ENCODE measurements at places on chromosomes 1 and 21.

DNA sequence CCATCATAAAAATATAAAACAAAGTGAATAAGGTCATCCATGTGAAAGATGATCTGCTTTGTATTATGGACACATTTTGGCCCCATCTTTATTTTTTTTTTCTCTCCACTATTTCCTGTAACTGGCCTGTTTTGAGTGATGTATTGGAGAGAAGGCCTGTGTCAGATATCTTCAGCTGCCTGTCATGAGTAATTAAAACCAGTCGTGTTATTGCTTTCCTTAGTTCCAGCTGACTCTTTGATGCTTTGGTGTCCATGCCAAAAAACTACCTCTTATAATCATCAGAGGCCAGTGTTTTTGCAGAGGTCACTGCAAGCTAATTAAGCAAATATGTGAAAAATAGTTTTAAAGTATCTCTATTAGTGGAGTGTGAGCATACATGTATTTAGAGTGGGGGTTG lies 29.7 kb downstream of the NTMT2 start:
- DNase-seq = no peak

GRCh38 chr1:12251442-12251841 lies 21.6 kb downstream of the VPS13D start:
- no peak for DNase-seq

GRCh38 chr1:6464915-6465314 lies 1.1 kb downstream of the TNFRSF25 start:
- no peak for DNase-seq

DNA sequence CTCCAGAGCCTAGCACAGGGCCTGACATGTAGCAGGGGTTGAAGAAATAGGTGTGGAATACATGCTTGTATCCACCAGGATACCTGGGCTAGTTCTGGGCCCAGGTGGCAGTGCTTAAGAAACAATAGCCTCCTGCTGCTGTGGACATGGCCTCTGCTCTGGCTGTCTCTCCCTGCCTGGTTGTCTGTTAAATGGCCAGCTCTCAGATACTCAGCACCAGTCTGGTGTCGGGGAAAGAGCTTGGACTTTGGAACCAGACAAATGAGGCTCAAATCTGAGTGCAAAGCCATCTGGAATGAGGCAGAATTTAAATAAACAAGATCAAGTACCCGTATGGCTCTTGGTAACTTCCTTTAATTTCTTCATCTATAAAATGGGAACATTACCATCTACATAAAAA lies 31.5 kb downstream of the SESN2 start:
- DNase-seq = no peak

DNA sequence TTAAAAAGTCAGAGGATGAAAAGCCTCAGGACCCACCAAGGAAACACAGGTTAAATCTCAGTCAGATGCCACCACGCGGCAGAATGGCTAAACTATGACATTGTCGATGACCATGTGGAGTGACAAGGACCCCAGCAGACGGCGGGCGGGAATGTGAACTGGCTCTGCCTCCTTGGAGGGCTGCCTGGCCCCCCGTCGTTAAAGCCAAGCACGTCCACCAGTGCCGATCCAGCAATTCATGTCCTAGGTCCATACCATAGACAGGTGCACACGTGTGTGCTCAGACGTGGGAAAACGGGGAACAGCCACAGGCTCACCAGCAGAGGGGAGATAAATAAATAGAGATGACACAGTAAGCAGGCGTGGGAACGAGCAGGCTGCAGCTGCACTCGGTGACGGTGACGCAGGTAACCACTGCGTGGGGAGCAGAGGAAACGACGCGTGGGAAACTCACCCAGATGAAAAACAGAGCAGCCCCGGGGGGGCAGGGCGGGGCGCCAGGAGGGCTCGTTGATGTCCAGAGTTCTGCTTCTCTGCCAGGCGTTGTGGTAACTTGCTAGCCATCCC lies 28.3 kb upstream of the PCBP3 start:
- no peak for DNase-seq

GRCh38 chr21:33561373-33561772 lies 18.5 kb downstream of the SON start:
- no peak for DNase-seq

Data from right hindlimb (tissue), 1 donor.